Osteoblast (primary cell): ENCODE measurements at places on chromosomes 3 and 15. TPM values are rescaled to one million over a fixed set of nuclear protein-coding genes. Genes with fewer than 3 reads are reported as not detected.

DNA sequence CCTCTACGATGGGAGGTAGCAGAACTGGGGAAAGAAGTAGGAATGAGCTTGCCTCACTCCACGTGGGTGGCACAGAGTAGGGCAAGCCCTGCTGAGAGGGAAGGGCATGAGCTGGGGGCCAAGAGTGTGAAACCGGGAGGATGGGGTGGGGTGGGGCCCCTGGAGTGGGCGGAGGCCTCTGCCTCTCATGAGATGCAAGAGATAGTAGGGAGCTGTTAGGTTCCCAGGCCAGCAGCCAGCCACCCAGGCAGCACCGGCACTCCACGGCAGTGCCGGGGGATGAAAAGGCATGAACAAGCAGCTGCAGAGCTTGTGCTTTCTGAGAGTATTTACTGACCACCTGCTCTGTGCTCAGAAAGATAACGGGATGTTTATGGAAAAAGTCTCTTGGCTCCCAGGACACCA lies 24.4 kb upstream of the PLA2G4E start:
- H3K36me3 ChIP-seq, result no peaks in the 10 kb centered on the region
- H3K4me3 ChIP-seq, result no peak overlapping the region
- peaks cover 32% of the 10 kb centered on the region for H3K27me3 ChIP-seq
- no peak for DNase-seq

DNA sequence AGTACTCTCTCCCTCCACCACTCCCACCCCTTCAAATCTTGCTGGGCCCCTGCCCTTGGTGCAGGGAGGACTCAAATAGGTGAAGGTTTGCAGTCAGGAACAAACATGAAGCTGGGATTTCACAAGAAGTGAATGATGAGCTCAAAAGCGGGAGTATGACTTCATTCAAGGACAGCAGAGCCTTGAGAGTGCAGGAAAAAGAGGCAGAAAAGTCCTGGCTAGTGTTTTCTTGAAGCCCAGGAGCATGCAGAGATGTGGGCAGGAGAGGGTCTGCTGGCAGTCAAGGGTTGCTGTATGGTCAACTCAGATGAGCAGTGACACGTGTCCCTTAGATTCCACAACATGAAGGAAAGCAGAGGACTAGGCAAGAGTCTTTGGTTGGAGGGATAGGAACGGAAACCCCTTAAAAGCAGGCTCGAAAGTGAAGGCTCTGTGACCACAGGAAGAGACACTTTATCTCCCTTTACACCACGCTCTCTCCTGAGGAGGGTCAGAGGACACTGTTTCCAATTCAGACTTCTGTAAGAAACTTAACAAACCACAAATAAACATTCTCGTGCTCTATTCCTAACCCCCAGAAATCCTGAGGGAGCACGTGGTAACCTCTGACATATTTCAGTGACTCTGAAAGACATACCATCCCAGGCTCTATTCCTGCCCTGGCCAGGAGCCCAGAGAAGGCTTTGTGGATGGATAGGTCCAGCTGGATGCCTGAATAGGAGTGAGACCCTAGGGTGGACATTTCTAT lies 168.0 kb upstream of the NDN start:
- DNase-seq, result no peak
- no peak overlapping the region for H3K4me3 ChIP-seq
- H3K36me3 ChIP-seq, result no peaks in the 10 kb centered on the region
- no peaks in the 10 kb centered on the region for H3K4me1 ChIP-seq
- H3K27me3 ChIP-seq, result no peaks in the 10 kb centered on the region

- no peak overlapping the region for H3K4me3 ChIP-seq
- H3K4me1 ChIP-seq, result peaks cover 6% of the 10 kb centered on the region
- H3K27ac ChIP-seq, result no peak overlapping the region
- DNase-seq, result no peak
Measured at GRCh38 chr3:171446801-171447578, 13.2 kb downstream of the TNIK start.

Gene CSPG5
- under 0.01 and 0.29 TPM in 2 replicates for total RNA-seq

GRCh38 chr3:143276592-143276991 lies 157.0 kb downstream of the CHST2 start:
- no peak for DNase-seq
- no peaks in the 10 kb centered on the region for H3K4me1 ChIP-seq
- no peak overlapping the region for H3K27ac ChIP-seq
- no peak overlapping the region for H3K4me3 ChIP-seq

GRCh38 chr15:52727815-52728214 lies 48.6 kb upstream of the ATOSA start:
- DNase-seq, result no peak
- no peak overlapping the region for H3K27ac ChIP-seq
- no peak overlapping the region for H3K4me3 ChIP-seq
- H3K4me1 ChIP-seq, result peaks cover 6% of the 10 kb centered on the region

- no peaks in the 10 kb centered on the region for H3K4me1 ChIP-seq
- H3K27ac ChIP-seq, result no peak overlapping the region
- DNase-seq, result peak; percentile 25
- no peaks in the 10 kb centered on the region for H3K36me3 ChIP-seq
- H3K27me3 ChIP-seq, result no peaks in the 10 kb centered on the region
Measured at GRCh38 chr15:76866716-76867321, 38.3 kb downstream of the SCAPER start.

Gene CCR3
- not detected in 2 replicates for total RNA-seq

- H3K27me3 ChIP-seq, result no peaks in the 10 kb centered on the region
- no peak overlapping the region for H3K27ac ChIP-seq
- no peak for DNase-seq
- no peaks in the 10 kb centered on the region for H3K36me3 ChIP-seq
- no peaks in the 10 kb centered on the region for H3K4me1 ChIP-seq
Measured at GRCh38 chr15:48028712-48029111, 92.1 kb upstream of the SLC24A5 start.

Gene CMTM8
- total RNA-seq, result 1.4 and 4.4 TPM in 2 replicates

DNA sequence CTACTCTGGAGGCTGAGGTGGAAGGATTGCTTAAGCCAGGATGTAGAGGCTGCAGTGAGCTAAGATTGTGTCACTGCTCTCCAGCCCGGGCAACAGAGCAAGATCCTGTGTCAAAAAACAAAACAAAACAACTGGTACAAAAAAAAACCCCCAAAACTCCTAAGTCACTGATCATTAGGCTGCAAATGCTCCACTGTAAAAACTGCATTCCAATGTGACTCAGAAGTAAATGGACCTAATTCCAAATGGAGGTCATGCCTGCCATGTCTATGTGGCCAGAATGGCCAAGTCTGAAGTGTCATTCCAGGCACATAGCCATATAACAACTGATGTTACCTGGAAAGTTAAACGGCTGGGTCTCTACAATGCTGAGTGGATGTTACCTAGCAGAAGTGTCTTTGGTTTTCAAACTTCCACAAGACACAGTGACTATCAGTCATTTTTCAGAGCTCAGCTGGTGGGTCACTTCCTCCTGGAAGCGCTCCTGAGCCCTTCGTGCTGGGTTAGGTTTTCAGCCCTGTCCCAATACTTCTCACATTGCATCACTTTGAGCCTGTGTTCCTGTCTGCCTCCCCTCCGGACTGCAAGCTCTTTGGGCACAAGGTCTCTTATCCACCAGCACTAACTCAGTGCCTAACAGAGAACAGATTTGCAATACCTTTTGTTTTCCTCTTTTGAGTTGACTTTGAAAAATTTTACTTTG lies 10.6 kb downstream of the FSTL1 start:
- no peak for DNase-seq
- H3K4me3 ChIP-seq, result no peak overlapping the region
- no peaks in the 10 kb centered on the region for H3K27me3 ChIP-seq
- peaks cover 74% of the 10 kb centered on the region for H3K36me3 ChIP-seq
- peak overlapping the region; percentile 87 for H3K27ac ChIP-seq

DNA sequence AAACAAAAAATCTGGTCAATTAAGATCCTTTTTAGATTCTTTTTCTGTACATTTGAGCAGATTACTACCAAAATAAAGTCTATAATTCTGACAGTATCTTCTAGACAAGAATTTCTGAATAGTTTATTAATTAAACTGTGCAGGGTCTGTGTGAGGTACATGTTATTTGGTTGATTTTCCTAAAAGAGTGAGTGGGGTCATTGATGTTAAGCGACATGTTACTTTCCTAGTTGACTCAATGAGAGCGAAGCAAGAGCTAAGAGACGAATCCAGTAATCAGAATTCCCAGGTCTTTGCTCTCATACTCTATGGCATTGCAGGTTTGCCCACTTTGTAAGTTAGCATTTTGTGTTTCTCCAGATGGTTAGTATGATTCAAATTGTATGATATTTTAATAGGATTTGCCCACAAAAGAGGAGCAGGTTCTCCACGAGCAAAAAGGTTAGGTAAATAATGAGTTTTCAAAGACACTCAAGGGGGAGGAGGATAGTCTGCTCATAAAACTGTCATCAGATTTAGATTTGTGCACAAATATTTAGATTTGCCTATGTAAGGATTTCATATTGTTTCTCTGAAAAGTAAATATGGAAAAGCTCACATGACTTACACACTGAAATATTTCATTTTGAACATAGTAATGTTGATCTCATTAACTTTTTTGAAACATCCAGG lies 217.2 kb upstream of the CGNL1 start:
- H3K27ac ChIP-seq, result no peak overlapping the region
- no peaks in the 10 kb centered on the region for H3K36me3 ChIP-seq

DNA sequence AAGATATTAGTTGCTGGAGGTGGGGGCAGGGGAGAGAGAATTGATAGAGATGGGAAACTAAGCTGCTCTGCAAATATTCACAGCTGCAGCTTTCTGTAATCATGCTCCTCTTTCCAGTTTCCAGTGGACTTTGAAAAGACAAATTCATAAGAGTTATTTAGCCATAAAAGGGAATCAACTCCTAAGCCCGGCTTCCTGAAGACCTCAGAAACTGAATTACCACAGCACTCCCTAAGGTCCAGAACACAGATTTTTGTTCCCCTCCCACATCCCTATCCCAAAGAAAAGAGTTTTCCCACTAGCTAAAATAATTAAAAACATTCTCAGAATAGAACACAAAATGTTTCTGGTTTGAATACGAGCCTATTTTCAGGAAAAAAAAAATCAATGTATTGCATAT lies 871.8 kb upstream of the NR2F2 start:
- no peak overlapping the region for H3K4me3 ChIP-seq
- H3K27ac ChIP-seq, result no peak overlapping the region
- no peak for DNase-seq
- H3K4me1 ChIP-seq, result no peaks in the 10 kb centered on the region
- H3K36me3 ChIP-seq, result no peaks in the 10 kb centered on the region

Gene CCDC71
- total RNA-seq, result 19.2 and 22.8 TPM in 2 replicates

Gene GRM2
- total RNA-seq, result under 0.01 TPM in 1 of 2 replicates, not detected in the other

Gene GPR160
- total RNA-seq, result 0.29 TPM in 1 of 2 replicates, not detected in the other

DNA sequence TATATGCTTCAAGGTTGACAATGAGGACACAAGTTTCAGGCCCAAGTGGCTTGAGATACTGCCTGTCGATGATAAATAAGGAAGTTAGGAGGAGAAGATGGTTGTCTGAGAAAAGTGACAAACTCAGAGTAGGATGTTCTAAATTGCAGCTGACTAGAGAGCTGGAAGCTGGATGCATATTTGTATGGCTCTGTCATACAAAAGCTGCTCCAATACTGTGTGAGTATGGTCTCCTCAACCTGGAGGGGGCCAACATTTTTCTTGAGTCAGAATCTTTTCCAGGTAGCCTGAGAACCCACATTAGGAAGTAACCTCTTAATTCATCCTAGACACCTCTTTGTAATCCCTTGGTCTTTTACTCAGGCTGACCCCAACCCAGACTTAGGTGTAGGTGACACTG lies 28.4 kb upstream of the TPRG1 start:
- no peak overlapping the region for H3K27ac ChIP-seq
- DNase-seq, result no peak
- H3K4me3 ChIP-seq, result no peak overlapping the region
- H3K4me1 ChIP-seq, result peaks cover 3% of the 10 kb centered on the region

Gene EOGT
- total RNA-seq, result 65.9 and 74.0 TPM in 2 replicates

DNA sequence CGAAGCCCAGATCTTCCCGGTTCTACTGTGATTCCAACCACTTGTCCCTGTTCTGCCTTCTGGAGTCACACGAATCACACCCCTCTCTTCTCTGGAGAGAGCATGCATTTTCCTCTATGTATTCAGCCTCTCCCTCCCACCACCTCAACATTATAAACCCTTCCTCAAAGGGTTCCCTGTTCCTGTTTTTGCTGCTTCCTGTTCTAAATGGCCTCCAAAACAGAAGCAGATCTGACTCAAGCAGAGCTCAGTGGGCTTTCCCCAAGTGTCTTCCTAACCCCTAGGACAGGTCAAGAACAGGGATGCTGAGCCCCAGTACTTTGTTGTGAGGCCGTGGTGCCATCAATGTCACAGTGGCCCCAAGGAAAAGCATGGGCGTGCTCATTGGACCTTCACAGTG lies 75.7 kb upstream of the ARNT2 start:
- no peak overlapping the region for H3K4me3 ChIP-seq
- no peaks in the 10 kb centered on the region for H3K4me1 ChIP-seq
- DNase-seq, result no peak
- H3K27me3 ChIP-seq, result peaks cover 2% of the 10 kb centered on the region
- no peak overlapping the region for H3K27ac ChIP-seq

DNA sequence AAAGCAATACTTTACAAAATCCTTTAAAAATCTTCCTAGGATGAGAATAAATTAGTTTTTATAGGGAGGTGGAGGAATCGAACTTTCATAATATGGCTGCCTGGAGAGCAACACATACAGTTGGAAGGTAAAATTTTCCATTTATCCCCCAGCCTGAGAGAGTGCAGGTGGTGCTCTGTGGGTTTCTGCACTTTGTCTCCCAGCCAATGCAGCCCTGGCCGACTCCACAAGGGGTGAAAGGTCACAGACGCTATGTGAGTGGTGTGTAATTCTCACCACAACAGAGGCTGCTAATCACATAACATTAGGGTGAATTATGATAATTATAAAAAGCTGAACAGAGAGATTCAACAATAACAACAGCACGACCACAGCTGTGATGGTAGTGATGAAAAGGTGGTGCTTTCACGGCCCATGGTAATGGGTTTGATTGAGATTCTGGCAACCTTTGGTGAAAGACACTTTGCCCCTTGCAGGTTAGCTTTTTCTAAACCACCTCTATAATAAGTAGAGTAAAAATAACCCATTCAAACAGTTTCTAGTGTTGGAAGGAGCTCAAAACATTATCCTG lies 30.1 kb upstream of the NANOGP8 start:
- H3K36me3 ChIP-seq, result no peaks in the 10 kb centered on the region
- peaks cover 3% of the 10 kb centered on the region for H3K27me3 ChIP-seq
- DNase-seq, result no peak
- no peak overlapping the region for H3K4me3 ChIP-seq

Gene BAHD1
- total RNA-seq, result 10.0 and 10.5 TPM in 2 replicates

DNA sequence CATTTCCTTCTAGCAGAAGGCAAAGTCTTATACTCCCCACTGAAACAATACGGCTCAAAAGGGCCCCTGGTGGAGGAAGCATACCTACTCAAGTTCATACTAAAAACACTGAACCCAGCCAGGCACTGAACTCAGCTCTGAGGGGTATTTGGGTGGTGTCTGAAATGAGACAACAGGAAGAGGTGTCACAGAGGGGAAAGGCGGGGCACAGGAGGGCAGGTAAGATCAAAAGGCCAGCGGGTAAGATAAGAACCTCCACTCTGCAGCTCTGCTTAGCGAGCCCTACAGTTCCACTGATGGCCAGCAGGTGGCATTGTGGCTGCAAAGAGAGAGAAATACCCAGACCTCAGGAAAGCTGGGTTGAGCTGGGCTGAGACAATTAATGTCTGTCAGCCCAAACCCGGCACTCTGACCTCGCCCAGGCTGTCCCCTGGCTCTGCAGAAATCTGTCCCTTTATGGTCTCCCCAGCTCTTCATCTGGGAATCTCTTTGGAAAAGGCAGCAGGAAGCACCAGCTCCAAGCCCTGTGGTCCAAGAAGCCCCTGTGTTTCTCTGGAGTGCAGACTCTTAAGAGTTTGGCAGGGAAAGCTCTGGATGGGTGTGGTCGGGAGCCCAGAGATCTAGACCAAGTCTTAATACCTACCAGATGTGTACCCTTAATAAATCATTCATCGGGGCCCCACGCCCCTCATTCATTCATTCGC lies 8.4 kb downstream of the MFGE8 start:
- H3K27me3 ChIP-seq, result no peaks in the 10 kb centered on the region
- peaks cover 97% of the 10 kb centered on the region for H3K36me3 ChIP-seq
- peaks cover 31% of the 10 kb centered on the region for H3K4me1 ChIP-seq
- no peak overlapping the region for H3K4me3 ChIP-seq
- DNase-seq, result peak; percentile 93
